ENCODE measurements at places on chromosomes 12 and 14. TPM values are rescaled to one million over a fixed set of nuclear protein-coding genes. Genes with fewer than 3 reads are reported as not detected.

The COL2A1 gene
- total RNA-seq: not detected

DNA sequence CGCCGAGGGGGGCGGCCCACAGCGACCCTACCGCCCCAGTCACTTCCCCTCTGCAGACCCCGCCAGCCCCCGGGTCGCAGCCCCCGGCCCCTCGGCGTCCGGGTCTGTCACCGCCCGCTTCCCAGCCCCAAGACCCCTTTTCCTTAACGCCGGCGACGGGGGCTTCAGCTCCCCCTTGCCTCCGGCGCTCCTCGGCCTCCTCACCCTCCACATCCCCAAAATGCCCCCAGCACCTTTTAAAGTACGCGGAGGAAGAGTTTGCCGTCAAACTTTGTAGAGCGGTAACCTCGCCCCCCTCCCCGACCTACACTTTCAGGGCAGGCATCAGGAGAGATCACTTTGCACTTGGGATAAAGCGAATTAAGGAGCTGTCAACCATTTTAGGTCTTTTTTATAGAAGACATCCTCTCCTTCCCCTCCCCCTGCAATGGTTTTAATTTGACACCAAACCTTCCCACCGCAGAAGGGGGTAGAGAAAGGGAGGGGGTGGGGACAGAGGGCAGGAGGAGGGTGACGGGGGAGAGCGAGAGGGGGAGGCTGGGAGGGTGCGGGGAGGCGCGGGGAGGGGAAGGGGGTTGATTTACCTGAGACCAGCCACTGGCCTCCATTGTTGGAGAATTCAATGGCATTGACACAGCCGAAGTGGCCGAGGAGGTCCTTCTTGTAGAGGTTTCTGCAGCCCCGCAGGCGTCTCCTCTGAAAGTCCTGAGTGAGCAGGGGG lies 578 bp downstream of the DCAF5 start:
- DNase-seq: peak; percentile 62
- H3K27me3 ChIP-seq: no peaks in the 10 kb centered on the region
- peak overlapping the region; percentile 74 for H3K27ac ChIP-seq
- H3K4me3 ChIP-seq: peak overlapping the region; percentile 98
- peaks cover under 1% of the 10 kb centered on the region for H3K36me3 ChIP-seq

The PROX2 gene
- total RNA-seq: not detected

The KLRC2 gene
- total RNA-seq: not detected

DNA sequence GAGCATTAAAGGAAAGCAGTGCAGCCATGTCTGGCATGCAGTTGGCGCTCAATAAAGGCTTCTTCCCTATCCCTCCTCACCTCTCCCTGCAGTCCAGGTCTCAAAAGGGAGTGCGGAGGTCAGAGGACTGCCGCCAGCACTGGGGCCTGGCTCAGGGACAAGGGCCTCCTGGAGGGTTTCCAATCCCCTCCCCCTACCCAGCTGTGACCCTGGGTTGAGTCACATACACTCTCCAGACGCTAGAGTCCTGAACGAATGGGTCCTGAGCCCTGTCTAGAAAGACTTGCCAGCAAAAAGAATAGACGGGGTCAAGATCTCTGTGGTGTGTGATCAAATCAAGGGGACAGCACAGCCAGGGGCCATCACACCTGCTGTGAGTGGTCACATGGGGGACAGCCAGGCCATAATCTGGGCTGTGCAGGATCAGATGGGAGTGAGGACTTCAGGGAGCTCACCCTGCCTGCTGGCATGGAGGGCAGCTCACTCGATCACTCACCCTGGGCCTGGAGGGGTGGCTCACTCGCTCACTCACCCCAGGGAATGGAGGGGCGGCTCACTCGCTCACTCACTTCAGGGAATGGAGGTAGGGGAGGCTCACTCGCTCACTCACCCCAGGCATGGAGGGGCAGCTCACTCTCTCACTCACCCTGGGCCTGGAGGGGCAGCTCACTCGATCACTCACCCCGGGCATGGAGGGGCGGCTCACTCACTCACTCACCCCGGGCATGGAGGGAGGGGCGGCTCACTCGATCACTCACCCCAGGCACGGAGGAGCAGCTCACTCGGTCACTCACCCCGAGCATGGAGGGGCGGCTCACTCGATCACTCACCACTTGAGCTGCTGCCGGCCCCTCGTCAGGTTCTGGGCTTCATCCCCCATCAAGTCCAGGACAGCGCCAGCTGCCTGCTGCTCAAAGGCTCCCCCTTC lies 12.8 kb downstream of the CFAP73 start:
- DNase-seq: peak; percentile 28
- H3K4me3 ChIP-seq: no peak overlapping the region
- H3K4me1 ChIP-seq: no peaks in the 10 kb centered on the region
- peaks cover 4% of the 10 kb centered on the region for H3K36me3 ChIP-seq
- H3K27me3 ChIP-seq: no peaks in the 10 kb centered on the region

- no peaks in the 10 kb centered on the region for H3K27me3 ChIP-seq
- DNase-seq: peak; percentile 77
- peak overlapping the region; percentile 87 for H3K4me3 ChIP-seq
- peaks cover 5% of the 10 kb centered on the region for H3K4me1 ChIP-seq
- no peaks in the 10 kb centered on the region for H3K36me3 ChIP-seq
- H3K27ac ChIP-seq: peak overlapping the region; percentile 90
Observed at GRCh38 chr14:92105893-92106142, 564 bp downstream of the ATXN3 start.

DNA sequence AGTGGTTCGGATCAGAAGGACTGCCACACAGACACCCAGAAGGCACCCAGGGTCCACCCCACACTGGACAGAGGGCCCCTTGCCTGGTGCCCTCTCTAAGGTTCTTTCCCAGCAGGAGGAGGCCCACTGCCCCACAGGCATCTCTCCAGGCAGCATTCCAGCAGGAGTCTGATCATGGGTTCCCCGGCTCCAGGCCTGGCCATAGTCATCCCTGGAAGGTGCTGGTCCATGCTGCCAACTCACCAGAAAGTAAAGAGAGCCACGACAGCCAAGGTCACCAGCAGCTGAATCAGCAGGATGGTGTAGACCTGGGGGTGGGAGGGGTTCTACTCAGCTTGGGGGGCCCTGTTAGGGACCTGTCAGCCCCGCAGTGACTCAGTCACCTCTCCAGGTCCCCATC lies 6.4 kb downstream of the FAIM2 start:
- no peaks in the 10 kb centered on the region for H3K4me1 ChIP-seq
- H3K27ac ChIP-seq: no peak overlapping the region
- DNase-seq: peak; percentile 24

The IGFBP6 gene
- total RNA-seq: 1,614 TPM

DNA sequence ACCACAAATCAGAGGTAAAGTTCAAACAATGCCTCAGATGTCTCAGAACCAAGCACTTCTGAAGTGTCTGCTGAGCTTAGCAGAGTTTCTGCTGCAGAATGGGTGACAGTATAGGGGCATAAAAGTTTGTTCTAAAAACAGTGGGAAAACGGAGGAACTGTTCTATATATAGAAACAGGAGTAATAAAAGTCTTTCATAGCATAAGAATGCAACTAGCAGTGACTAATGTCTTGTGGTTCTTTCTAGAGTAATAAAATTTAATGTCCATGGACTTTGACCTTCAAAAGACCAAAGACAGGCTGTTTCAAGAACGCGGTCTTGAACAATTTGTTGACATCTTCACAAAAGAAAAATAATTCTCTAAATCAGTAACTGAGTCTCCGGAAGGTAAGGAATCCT lies 107.5 kb upstream of the FAR2 start:
- H3K4me1 ChIP-seq: peaks cover 48% of the 10 kb centered on the region
- peak overlapping the region; percentile 82 for H3K27ac ChIP-seq
- peak; percentile 91 for DNase-seq
- H3K27me3 ChIP-seq: no peaks in the 10 kb centered on the region
- peak overlapping the region; percentile 40 for H3K4me3 ChIP-seq

DNA sequence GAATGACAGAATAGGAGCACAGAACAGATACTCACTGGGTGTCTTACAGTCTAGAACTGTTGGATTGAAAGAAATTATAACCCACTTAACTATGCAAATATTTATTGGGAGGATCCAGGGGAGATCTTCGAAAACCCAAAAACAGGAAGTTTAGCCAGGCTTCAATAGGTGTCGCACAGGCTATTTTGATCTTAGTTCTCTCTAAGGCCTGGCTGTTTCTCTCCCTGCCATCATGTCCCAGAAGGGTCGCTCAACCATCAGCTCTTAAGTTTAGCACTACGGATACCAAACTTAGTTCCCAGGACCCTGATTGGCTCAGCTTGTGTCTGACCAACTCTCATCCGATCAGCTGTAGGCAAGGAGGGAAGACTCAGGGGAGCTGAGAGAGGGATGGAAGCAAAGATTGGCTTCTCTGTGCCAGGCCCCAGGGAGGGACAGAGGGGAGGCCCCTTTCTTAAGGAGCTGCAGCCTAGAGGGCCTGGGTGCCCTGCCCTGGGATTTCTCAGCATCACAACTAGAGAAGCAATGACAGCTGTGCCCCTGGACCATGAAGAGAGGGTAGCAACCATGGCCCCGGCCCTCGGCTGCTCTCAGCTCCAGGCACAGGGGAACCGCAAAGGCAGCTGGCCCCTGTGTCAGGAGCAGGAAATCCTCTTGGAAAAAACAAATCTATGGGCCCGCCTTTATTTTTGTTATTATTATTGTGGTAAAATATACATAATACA lies 13.5 kb downstream of the PHETA1 start:
- no peak for DNase-seq
- H3K4me1 ChIP-seq: no peaks in the 10 kb centered on the region

GRCh38 chr12:47210776-47211175 lies 131.0 kb upstream of the AMIGO2 start:
- H3K27me3 ChIP-seq: no peaks in the 10 kb centered on the region
- H3K36me3 ChIP-seq: no peaks in the 10 kb centered on the region
- H3K4me3 ChIP-seq: no peak overlapping the region
- H3K27ac ChIP-seq: no peak overlapping the region
- DNase-seq: no peak

GRCh38 chr12:22722081-22722480 lies 97.1 kb downstream of the ETNK1 start:
- no peak for DNase-seq
- H3K36me3 ChIP-seq: no peaks in the 10 kb centered on the region
- H3K4me3 ChIP-seq: no peak overlapping the region
- 0 out of 2 replicates have a peak, but pooled peaks cover 5% of the 10 kb centered on the region for H3K27me3 ChIP-seq
- no peak overlapping the region for H3K27ac ChIP-seq
- H3K4me1 ChIP-seq: no peaks in the 10 kb centered on the region

- no peak for DNase-seq
- no peaks in the 10 kb centered on the region for H3K27me3 ChIP-seq
- H3K4me3 ChIP-seq: no peak overlapping the region
- H3K36me3 ChIP-seq: no peaks in the 10 kb centered on the region
Observed at GRCh38 chr14:95833429-95833828, 43.2 kb upstream of the TUNAR start.

DNA sequence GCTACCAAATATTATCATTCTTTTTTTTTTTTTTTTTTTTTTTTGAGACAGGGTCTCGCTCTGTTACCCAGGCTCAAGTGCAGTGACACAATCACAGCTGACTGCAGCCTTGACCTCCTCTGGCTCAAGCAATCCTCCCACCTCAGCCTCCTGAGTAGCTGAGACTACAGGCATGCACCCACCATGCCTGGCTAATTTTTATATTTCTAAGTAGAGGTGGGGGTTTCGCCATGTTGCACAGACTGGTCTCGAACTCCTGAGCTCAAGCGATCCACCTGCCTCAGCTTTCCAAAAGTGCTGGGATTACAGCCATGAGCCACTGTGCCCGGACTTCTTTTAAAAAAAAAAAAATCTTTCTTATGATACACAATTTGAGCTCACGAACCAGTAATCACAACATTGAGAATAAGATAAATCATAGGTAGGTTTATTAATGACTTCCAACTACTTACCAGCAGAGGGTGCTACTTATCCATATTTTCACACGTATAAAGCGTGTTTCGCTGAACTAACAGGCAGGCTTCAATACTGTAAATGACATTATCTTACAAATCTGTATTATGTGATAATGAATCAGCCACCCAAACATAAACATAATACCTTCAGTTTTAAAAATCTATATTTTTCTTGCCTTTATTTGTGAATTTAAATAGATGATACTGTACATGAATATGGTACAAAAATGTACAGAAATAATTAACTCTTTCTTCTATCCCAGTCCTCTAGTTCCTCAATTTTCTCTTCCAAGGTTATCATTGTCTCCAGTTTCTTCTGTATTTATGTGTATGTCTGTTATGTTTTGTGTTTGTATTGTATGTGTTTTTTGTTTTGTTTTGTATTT lies 42.5 kb upstream of the BCAT1 start:
- no peaks in the 10 kb centered on the region for H3K4me1 ChIP-seq
- H3K27me3 ChIP-seq: peaks cover 26% of the 10 kb centered on the region
- no peak overlapping the region for H3K4me3 ChIP-seq
- H3K36me3 ChIP-seq: no peaks in the 10 kb centered on the region
- H3K27ac ChIP-seq: no peak overlapping the region

The RND1 gene
- total RNA-seq: not detected

The SLC25A47 gene
- total RNA-seq: not detected

Measured in GM23248 (cell line).